ENCODE measurements at places on chromosomes 16 and 17.

- DNase-seq: no peak
These were observed 34.0 kb downstream of the DGKE start for GRCh38 chr17:56867948-56868376.

GRCh38 chr16:70253291-70254106 is 1.8 kb upstream of the EXOSC6 start:
- DNase-seq: no peak

GRCh38 chr17:12554251-12554650 is 111.4 kb upstream of the MYOCD start:
- no peak for DNase-seq

DNA sequence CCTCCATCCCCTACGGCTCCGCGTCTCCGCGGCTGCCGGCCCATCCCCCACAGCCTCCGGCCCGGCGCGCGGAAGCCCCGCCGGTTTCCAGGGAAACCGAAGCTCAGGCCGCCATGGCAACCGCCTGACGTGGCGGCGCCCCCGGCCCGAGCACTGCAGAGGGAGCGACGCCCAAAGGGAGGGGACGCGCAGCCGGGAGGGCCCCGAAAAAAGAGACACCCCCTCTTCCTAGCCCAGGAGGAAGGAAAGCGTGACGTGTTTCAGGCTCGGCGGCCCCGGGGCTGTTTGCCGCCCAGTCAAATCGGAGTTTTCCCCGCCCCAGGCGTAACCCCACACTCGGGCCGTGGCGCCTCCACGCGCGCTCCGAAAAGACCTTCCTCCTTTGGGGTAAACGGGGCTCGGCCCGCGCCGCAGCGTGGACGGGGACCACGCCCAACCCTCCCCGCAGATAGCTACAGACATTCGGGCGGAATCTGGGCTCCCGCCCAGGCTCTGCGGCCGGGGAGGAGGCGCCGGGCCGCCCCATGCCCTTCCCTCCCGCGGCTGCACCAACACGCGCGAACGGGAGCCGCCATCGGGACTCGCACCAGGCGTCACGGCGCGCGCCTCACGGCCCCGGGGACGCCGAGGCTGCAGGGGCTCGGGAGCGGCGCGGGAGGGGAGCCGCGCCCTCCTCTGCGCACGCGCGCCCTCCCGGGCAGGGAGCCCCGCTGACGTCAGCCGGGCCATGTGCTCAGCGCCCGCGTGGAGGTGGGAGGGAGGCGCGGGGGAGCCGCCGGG is 7.5 kb downstream of the MNT start:
- DNase-seq: peak; percentile 85

- DNase-seq: no peak
These were observed 52.9 kb upstream of the LGALS9 start for GRCh38 chr17:27577884-27578717.

DNA sequence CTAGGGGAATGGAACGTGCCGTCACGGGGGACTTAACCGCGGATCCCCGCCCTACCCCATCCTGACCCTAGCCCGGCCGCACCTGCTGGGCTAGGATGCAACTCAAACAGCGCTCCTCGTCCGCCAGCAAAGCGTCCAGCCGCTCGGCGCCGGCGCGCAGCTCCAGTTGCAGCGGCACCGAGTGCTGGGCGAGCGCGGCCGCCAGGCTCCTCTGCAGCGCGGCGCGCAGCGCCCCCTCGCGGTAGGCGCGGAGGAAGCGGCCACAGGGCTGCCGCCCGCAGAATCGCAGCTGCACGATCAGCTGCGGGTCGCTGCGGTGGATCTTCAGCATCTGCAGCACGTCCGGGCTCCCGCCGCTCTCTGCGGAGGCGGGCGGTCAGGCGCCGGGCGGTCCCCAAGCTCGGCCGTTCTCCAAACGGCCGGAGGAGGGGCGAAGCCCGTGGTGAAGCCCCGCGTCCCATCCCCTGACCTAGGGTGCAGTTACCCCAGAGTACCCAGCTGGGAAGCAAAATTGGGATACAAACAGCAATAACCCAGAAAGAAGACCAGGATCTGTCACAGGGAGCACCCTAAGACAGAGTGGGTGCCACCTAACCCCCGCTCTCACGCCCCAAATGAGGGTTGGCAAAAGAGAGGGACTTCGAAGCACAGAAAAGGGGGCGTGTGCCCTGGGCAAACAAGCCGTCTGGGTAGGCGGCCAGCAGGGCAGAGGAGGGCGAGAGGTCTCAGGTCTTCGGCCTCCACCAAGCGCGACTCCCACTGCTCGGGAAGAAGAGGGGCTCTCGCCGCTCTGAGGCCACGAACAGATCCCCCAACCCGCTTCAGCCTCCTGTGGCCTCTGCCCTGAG is 4.2 kb downstream of the TRADD start:
- DNase-seq: peak; percentile 66

DNA sequence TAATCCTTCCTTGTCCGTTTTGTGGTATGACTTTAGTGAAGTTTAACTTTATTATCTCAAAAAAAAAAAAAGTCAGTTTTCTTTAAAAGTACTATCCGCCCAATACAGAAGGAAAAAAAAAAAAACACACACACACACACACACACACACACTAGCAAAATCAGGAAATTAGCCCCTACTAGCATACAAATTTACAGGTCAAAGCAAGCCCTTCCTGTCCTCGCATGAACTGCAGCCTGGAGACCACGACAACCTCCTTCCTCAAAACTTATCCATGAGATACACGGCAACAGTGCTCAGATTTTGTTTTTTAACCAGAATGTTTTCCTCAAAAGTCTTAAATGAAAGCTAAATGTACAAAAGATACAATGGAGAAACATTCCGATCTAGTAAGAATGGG is 16.2 kb downstream of the NCOR1 start:
- no peak for DNase-seq

DNA sequence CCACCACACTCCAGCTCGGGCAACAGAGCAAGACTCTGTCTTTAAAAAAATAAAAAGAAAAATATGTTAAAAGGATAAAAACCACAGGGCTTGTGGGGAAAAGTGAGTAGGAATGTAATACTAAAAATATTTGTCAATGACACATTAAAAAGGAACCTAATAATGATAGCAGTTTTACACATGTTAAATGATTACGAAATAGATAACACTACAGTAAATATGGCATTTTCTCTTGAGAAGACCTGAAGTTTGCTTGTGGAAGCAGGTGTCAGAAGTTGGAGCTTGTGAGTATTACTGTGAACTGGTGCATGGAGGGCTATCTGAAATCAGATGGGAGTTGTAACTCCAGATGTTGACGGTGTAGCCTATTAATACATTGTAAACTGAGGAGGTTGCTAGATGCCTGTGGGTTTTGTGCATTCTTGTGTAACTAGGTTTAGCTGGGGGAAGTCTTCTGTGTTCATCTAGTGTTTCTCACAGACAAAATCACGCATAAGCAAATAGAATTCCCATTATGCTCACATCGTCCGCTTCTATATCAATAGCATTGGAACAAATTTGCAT is 44.2 kb upstream of the CLEC18A start:
- no peak for DNase-seq

DNA sequence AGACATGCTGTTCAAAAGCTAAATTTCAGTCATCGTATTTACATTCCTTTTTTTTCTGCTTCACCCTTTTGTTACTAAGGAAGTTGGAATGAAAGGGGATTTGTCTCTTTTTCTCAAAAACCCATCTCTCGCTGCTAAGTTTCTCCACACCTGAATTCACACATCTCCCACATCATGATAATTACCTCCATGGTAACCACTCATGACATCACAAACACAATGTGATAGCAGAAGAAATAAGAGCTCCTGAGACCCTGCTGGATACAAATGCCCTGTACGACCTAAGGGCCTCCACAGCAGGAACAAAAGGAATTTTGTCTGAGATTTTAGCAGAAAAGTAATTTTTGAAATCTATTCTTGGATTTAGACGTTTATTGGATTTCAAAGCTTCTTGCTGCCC is 82.6 kb upstream of the GNAO1 start:
- no peak for DNase-seq

DNA sequence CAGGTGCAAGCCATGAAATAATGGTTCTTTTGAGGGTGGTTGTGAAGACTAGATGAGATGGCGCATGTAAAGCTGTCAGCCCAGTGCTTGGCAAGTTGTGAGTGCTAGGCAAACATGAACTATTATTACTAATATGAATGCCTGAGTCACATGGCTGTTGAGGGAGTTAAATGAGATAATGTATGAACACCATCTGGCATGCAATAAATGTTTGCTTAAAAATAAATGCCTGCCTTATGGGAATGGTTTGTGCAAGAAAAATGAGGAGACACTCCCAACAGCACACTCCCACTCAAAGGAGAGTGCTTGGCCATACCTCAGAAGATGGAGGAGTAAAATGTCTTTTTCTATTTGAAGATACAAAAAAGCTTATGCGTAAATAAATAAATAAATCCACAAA is 3.6 kb downstream of the MAPK3 start:
- no peak for DNase-seq

DNA sequence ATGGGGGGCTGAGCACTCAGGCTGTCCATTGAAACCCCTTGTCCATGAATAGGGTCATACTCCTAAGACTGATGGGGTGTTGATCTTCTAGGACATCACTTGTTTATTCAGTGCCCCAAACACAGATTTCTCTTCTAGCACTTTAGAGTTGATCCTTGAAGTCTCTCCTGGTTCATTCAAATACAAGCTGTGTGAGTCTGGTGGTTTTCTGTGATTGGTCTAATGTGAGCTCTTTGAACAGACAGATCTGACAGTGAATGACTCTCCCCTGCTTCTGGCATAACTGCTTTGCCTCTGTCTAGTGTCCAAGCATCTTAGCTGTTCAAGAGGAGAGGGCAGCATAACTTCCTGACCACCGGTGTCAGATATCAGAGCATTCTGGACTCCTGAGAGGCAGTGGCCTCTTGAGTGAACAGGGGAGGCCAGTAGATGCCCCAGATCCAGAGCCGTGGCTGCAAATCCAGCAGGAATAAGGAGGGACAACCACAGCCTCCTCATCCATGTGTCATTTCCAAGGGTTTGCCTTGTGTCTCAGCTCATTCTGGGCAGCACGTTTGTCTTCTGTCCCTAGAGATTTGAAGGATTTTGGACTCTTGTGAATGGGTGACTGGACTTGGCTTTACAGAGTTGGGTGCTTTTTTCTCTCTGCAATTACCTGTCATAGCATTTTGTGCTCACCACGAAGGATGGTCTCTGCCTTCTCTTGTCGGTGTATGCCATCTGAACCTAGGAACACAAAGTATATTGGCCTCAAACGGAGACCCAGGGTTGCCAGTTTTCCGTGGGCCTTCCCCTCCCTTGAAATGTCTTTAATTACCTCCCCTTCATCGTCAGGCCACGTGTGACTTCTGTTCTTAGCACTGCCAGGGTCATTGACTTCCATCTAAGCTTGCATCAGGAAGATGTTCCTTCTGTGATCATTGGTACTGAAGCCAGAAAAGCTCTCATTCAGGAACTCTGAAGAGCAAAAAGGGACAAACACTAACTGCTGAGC is 13.9 kb upstream of the CLEC18C start:
- no peak for DNase-seq

GRCh38 chr16:3696425-3697218 is 20.7 kb downstream of the TRAP1 start:
- no peak for DNase-seq

DNA sequence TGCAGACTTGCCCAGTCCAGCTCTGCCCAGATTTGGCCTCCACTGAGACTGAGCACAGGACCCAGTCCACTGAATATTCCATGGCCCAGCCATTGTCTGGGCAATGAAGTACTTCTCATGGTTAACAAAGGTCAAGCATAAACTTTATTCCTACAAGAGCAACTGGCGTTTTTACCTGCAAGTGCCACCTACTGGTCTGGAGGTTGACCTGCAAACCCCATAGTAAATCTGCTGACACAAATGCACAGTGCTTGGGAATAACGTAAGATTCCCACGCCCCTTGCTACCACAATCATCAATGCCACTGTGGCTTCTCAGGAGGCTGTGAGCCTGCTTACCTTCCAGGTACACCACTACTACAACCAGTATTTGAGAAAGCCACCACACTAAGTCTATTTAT is 170.2 kb downstream of the CEP112 start:
- DNase-seq: no peak

DNA sequence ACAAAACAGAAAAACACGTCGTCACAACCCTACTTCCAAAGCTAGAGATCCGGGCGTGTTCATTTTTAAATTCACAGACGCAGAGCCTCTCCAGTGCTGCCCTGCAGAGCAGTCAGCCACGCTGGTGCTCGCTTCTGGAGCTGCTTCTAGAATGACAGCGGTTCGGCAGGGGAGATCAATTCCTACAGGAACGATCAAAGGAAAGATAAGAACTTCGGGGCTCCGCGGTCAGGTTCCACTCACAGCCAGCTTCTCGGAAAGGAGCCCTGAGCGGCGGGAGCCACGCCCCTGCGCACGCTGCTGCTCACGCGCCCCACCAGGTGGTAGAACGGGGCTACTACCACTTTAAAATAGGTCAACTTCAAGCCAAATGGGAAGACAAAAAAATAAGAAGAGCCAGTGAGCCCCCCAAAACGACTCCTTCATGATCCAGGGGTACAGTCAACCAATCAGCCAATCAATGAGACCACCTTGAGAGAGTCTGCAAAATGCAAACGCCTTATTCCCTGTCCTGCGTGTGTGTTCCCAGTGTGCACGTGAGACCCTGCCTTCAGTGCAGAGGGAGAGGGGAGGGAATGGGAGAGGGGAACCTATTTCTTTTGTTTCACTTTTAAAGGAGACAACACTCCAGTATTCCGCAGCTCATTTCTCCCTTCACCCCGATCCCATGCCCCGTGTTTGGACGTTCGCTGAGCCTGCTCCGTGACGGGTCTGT is 209.7 kb downstream of the RBFOX3 start:
- DNase-seq: peak; percentile 66

GRCh38 chr16:85602402-85603202 is 10.5 kb upstream of the GSE1 start:
- DNase-seq: no peak

DNA sequence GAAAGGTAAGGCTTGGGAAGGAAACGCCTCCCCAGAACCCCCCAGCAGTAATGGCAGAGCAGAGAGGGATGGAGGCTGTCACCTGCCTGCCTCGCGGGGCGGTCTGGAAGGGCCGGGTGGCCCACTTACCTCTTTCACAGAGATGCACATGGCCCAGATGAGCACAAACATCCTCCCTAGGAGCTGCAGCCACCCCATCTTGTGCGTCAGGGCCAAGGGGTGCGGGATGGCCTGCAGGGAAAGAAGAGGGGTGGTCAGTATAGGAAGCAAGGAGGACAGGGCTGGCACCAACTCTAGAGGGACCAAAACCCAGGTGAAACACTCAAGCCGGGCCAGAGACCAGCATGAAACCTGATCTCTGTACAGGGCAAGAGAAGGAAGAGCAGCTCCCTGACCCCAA is 29.7 kb downstream of the TRPV3 start:
- DNase-seq: no peak

- DNase-seq: no peak
These were observed 11.7 kb upstream of the FAM20A start for GRCh38 chr17:68612923-68613292.
